ENCODE measurements at places on chromosomes 5 and 9.

DNA sequence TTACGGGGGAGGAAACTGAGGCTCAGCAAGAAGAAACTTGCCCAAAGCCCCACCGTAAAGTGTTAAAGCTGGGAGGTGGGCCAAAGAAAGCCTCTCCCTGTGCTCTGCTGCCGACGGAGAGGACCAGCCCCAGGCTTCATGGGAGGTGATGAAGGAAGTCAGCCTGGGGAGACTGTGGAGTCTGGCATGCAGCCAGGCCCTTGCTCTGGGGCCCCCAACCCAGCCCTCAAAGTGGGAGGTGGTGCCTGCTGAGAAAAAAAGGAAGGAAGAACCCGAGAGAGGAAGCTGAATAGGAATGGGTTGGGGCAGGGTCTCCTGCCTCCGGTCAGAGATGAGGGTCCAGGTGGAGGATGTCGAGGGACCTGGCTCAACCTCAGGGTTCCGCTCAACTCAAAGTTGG lies 3.8 kb downstream of the RNF44 start:
- DNase-seq: no peak

DNA sequence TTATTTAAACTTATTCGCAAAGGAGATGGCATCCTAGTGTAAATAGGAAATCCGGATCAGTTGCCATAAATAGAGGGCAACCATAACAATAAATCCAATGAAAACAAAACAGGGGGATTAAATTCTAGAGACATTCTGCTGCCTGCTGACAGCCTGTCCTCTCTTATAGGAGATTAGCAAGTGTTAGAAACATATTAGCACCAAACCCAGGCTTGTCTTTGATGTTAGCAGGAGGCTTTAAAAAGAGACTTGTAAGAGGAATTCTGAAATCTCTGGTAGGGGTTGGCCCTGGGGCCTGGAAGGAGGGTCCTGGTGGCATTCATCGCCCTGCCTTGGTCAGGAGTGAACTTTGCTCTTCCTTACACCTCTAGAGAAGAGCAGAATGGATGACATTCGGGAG lies 21.6 kb downstream of the NDST1 start:
- DNase-seq: no peak

DNA sequence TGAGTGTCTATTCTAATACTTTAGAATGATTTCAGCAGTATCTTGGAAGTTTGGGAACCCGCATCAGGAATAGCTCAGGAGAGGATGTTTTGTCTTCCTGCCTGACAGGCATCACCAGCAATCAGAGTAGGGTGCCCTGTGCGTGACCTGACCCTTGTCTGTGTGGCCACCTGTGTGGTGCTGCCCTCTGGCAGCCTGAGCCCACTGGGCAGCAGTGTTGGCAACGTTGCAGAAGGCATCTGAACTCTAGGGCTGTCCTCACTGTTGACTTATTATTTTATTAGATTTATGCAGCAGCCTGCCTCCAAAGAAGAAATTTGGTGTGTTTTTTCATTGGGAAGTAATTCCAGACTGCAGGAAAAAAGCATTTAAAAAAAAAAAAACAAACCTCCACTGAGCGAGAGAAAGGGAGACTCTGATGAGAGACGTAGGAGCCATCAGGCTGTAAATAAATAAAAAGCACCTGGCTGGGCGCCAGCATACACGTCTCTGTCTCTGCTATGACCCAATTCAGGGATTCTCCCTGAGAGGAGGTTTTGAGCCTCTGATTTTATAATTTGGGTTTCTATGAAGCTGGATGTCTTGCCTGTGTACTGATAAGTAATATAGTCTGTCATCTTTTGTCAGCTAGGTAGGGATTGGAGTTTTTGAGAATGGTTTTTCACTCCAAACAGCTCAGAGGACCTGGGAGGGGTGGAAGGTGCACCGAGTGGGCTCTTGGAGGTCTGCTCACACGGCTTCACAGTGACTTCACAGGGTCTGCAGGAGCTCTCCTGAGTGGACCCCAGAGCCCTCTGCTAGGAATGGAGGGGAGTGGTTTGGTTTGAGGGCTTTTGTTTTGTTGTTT lies 49.0 kb downstream of the FAM78A start:
- peak; percentile 53 for DNase-seq

GRCh38 chr5:59746241-59746765 lies 147.2 kb downstream of the PDE4D start:
- no peak for DNase-seq

DNA sequence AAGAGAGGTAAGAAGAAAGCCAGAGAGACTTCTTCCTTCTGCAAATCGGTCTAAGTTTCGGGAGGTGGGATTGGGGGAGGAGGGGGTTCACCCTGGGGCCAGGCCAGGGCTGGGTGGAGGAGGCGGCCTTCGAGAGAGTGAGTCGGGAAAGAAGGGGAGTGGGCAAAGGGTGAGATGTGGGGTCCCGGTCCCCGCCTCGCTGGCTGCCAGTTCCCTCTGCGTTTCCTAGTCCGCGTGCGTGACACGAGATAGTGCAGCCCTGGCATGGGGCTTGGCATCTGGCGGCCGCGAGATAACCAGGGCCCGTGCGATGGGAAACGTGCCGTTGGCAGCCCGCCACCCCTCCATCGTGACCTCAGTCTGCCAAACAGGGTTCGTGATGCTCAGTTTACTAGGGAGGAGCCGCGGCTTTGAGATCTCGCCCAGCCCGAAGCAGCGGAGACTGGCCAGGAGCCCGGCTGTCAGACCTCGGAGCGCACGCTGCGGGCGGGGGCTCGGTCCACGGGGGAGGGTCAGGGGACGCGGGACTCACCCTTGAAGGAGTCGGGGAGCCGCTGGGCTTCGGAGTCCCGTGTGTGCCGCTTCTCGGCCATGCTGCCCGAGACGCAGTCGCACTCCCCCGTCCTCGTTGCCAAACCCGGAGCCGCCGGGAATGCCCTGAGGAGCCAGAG lies at the start of gene STOM:
Gene STOM (minus strand): TSS at position 656 of the 671 bp plus-strand sequence. CDS start 63 bp downstream, at position 593.
- DNase-seq: no peak

DNA sequence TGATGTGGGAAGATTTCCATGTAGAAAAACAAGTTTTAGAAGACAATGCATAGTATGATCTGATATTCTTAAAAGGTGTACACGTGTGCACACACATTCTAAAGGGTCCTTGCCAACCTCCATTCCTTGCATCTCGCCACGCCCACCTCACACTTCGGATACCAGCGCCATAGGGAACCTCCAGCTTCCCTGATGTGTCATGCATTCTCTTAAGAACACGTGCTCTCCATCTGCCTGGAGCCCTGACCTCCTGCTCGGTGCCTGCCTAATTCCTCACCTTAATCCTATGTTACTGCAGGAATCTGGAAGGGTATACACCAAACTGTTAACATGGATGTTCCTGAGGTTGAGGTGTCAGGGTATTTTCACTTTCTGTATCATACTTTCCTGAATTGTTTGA lies 63.1 kb downstream of the PTCD2 start:
- no peak for DNase-seq

GRCh38 chr9:112037281-112038016 lies 137.6 kb downstream of the SUSD1 start:
- DNase-seq: no peak

GRCh38 chr5:62273687-62274086 lies 32.3 kb upstream of the KIF2A start:
- no peak for DNase-seq

GRCh38 chr5:36253575-36253974 lies 11.8 kb upstream of the NADK2 start:
- DNase-seq: peak; percentile 12

DNA sequence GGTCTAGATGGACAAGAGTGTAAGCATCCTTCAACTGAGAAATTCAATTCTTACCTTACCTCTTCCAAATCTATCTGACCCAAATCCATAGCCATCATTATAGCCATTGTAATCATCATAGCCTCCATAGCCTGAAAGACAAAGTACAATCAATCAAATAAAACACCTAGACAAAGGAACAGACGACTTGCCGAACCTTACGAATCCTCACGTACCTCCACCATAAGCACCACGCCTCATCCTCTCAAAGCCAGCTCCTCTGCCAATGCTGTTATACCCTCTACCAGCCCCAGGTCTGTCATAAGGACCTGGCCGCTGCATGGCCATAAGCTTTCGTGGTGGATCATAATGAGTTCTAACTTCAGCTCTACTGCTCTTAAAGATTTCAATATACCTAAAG lies 5.5 kb downstream of the HNRNPH1 start:
- DNase-seq: no peak

- DNase-seq: no peak
These were observed 37.1 kb downstream of the FAM13B start for GRCh38 chr5:137995749-137996128.

- DNase-seq: peak; percentile 27
These were observed 66.7 kb downstream of the PSD2 start for GRCh38 chr5:139862313-139862712.

Measured in inflammatory macrophage treated with lipopolysaccharide for 1 hour (primary cell).